ENCODE measurements at places on chromosomes 7 and 10.

GRCh38 chr10:3427347-3427746 lies 254.8 kb upstream of the PITRM1 start:
- DNase-seq, result no peak

- DNase-seq, result no peak
Measured at GRCh38 chr7:105768898-105769507, 107.4 kb downstream of the ATXN7L1 start.

DNA sequence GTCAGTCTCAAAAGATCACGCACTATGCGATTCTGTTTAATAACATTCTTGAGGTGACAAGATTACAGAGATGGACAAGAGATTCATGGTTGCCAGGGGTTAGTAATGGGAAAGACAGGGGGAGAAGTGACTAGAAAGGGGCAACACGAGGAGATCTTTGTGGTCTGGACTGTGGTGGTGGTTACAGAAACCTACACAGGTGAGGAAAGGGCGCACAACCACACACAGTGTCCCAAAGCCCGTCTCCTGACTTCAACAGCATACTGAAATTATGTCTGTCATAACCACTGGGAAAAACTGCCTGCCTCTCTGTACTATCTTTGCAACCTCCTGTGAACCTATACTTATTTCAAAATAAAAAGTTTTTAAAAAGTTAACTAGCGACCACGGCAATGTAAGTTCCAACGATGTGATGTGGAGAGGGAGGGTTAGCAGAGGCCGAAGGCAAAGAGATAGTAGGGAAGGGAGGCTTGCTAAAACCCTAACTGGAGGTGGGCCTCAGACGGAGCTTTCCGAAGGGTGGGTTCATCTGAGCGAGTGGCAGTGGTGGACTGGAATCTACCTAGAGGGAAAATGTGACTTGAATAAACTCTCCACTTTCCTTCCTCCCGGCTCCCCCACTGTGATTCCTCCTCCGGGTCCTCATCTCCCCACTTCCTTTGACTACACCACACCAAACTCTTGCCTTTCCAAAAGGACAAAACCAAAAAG lies 43.7 kb downstream of the GNA12 start:
- no peak for DNase-seq

DNA sequence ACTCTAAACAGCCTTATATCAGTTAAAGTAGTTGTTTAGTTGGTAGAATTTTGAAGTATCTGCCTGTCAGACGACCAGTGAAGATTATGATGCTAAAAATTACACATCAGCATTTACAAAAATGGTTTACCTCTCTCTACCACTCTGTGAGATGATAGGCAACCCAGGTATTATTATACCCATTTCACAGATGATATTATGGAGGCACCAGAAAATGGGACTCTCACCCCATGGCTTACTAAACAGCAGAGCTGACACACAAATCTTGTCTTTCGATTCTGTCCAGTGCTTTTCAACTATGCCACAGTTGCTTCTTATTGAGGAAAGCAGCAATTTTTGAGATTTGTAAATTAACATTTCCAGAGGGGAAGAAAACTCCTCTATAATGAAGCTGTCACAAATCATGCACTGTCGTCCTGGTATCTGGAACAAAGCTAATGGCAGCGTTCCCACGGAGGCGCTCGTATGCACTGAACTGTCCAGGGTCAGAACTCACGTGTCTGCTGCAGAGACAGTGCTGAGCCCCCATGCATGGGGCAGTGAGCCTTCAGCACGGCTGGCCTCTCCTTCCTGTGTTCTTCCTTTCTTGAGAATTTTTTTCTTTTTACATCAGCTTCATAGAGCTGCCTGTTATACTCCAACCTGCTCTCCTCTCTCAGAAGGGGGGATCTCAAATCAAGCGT lies 381.1 kb downstream of the SDK1 start:
- no peak for DNase-seq

DNA sequence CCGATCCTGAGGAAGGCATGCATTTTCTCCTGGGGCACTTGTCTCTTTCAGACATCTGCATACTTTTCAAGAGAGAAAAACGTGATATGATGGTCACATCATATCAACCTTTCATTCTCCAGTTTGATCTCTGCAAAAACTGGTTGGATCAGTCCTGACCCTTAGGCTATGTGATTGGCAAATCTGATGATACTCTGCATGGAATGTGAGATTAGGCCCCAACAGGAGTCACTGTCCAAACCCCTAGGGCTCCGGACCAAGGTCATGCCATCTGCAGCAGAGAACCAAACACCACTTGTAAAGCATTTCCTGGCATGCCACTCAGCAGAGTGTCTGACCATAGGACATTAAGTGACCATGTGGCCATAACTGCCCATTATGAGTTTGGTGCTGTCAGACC lies 8.6 kb downstream of the GCK start:
- DNase-seq, result no peak

DNA sequence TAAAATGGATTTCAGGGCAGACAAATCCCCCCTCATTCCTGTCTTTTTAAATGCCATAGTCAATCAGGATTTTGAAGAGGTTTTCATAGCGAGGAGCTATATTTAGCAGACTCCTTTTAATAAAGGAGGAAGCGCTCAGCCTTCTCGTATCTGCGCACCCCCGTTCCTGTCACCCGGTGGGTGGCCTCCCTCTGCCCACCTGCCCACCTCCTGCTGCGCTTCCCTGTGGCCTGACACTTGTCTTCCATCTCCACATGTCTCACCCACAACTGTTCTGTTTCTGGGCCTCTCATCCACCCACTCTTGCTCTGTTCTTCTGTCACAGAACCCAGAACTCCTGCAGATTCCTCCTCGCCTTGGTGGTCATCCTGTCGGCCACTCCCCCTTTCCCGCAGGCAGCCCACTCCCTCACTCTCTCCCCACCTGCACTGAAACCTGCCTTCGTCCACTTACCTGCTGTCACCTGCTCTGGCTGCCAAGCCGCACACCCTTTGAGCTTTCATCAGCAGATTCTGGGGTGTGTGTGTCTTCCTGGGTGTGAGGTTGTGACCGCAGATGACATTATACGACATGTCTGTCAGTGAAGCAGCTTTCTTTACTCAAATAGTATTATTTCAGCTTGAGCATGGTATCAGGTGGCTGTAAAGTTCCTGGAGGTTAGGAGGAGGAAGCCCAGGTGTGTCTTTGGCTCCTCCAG lies 163.5 kb upstream of the AGK start:
- no peak for DNase-seq

- DNase-seq, result peak; percentile 48
Measured at GRCh38 chr10:69048103-69048502, 39.8 kb upstream of the SRGN start.

DNA sequence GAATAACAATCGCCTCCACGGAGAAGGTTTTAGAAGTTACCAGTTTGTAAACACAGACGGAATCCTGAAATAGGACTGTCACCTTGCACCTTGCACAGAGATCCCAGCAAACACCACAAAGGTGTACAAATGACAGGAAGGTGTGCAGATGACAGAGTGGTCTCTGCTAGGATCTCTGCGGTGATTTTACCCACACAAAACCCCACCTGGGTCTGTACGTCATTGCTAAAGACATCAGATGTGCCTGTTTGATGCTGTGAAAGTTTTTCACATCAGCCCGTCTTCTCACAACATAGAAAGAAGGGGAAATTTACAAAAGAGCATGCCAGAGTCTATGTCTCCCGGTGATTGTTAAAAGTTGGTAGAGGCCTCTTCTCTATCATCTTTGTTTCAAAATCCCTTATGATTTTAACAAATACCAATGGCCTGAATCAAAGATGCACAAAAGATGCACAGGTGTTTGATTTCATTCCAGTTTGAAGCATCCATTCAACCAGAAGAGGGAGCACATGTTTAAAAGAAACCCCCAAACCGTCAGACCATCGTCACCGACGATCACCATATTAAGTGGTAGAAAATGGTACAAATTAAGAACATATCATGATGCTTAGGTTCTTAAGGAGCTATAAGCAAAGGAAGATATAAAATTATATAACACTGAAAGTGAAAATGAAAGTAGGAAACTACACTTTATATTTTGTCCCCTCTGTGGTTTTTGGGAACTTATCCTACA lies 576.5 kb downstream of the PTPRN2 start:
- no peak for DNase-seq

DNA sequence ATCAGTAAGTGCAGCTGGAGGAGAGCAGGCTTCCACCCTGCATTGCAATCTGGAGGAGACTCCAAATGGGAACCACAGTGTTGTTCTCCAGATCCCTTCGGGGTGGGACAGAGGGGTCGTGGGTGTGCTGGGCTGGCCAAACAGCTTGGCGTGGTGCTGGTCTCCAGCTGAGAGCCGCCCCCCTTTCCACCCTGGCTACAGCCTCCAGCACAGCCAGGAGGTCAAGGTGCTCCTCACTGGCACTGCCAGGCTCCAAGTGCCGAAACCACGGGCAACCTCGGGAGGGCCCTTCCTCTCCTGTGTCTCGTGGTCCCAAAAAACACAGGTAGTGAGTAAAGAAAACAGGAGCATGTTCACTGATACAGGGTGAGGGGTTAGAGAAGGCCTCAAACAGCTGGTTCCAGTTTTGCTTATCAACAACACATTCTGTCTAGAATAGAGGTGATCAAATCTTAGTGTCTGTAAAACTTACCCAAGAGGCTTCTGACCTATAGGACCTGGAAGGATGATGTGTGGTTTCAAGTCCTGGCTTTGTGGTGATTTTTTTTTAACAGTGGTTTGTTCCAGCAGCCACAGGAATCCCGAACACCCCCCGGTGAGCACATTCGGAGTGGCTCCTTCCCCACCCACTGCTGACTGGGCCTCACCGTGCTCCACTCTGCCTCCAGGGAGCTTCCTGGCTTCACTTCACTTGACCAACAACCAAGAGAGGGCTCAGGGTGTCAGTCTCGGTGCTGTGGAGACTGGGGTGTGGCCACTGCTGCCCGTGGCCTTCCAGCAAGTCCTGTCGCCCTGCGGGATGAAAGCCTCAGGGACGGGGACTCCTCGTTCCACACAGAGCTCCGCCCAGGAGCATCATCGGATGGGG lies 31.2 kb upstream of the EN2 start:
- no peak for DNase-seq

DNA sequence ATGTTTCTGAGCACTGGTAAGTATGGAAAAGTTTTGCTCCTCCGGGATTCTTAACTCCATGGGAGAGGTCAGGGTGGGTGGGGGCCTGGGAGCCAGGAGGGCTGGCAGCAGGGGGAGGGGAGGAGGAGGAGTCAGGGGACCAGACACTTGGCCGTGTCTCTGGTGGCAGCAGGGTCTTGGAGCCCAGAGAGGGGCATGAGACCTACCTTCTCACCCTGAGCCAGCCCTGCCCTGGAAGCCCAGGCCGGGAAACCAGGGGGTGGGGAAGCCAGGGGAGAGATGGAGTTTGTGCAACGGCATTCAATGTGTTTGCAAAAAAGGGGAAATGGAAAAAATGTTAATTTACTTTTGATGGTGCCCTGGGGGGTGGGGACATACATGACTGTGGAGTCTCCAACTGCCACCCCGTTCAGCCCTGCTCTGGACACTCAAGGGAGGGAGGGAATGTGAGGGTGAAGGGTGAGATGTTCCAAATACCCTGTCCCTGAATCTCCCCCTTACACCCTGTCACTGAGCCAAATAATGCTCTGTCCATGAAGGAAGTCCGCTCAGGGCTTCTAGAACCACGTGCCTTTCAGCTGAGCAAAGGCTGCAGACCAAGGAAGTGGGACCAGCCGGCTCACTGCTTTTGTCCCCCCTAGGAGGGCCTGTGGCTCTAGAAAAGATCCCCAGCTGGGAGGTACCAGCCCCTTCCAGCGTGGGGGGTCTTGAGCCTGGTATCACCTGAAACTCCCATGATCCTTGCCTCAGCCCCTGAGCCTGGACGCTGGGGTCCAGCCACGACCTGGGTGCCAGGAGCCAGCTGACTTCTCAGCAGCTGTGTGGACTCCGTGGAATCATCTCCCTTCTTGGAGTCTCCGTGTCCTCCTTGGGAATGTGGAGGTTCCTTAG lies 48.3 kb downstream of the TMEM270 start:
- DNase-seq, result no peak

- no peak for DNase-seq
Measured at GRCh38 chr7:99642027-99642426, 25.3 kb downstream of the ZSCAN25 start.

- DNase-seq, result peak; percentile 16
Measured at GRCh38 chr7:17558558-17559332, 260.3 kb downstream of the AHR start.

GRCh38 chr10:23065181-23065948 lies 30.0 kb upstream of the MSRB2 start:
- DNase-seq, result peak; percentile 73

GRCh38 chr10:125772112-125772863 lies 3.3 kb downstream of the MMP21 start:
- DNase-seq, result no peak

- no peak for DNase-seq
Measured at GRCh38 chr7:36161996-36162395, 8.9 kb downstream of the EEPD1 start.

DNA sequence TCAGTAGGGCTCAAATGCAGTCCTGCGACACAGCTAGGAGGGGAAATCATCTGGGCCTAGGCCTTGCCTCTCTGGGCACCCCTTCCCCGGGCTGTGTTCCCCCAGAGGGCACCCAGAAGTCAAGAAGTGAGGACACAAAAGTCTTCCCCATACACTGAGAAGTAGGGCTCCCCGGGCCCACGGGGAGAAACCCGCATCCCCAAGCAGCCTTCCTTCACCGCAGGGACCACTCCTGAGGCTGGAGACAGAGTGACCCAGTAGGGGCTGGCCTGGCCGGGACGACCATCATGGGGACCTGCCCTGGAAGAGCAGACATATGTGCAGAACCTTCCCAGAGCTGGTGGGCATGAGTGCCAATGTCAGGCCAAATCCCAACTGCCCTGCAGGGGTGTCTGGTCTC lies 163.5 kb downstream of the GFRA1 start:
- no peak for DNase-seq

DNA sequence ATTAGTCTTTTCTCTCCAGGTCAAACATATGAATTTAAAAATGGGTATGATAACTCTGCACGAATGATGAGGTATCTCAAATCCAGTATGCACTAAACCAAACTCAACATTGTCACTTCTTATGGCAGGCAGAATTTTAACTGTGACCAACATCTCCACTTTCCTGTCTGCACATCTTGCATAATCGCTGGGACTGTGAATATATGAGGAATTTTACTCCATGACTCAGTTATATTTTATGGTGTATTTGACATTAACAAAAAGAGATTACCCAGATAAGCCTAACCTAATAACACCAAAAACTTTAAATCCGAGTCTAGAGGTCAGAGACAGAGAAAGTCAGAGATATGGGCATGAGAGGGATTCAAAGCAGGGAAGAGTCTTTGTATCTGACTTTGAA lies 454.5 kb upstream of the SEMA3D start:
- no peak for DNase-seq

- no peak for DNase-seq
Measured at GRCh38 chr7:19900118-19900517, 126.7 kb upstream of the TMEM196 start.

GRCh38 chr10:78706726-78707540 lies 361.8 kb upstream of the ZMIZ1 start:
- DNase-seq, result no peak

DNA sequence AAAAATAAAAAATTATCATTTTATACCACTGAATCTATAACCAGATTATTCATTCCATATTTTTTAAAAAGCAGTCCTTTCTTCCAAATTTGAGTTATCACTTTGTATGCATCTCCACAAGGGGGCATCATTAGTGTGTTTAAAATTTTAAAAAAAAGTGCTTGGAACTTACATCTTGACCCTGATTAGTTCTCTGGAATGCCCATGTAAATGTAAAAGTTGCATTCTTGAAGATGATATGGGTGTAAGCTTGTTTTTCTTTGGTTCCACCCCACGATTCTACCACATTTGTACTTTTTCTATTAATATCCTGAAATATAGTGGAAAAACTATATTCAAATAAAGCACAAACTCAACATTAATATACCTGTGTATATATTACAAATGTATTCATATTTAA lies 144.9 kb downstream of the ELAPOR2 start:
- peak; percentile 26 for DNase-seq

GRCh38 chr10:83252596-83252995 lies 886.7 kb upstream of the GHITM start:
- no peak for DNase-seq

GRCh38 chr7:38927751-38928150 lies 18.8 kb upstream of the VPS41 start:
- no peak for DNase-seq
